Bronchial epithelial cell (primary cell): ENCODE measurements at places on chromosomes 7 and 10. TPM values are rescaled to one million over a fixed set of nuclear protein-coding genes. Genes with fewer than 3 reads are reported as not detected.

MMD2 gene
- not detected in 2 replicates for total RNA-seq

TMEM229A gene
- total RNA-seq = not detected in 2 replicates

TEX47 gene
- not detected in 2 replicates for total RNA-seq

MAGI2 gene
- 2.6 and 2.7 TPM in 2 replicates for total RNA-seq

HOXA9 gene
- total RNA-seq = not detected in 2 replicates

FAM25G gene
- total RNA-seq = 1.4 TPM in 1 of 2 replicates, not detected in the other

KCP gene
- total RNA-seq = 0.53 and 1.3 TPM in 2 replicates

RAB11FIP2 gene
- 8.3 and 12.6 TPM in 2 replicates for total RNA-seq

PAX4 gene
- not detected in 2 replicates for total RNA-seq

ANKRD61 gene
- 0.26 TPM in 1 of 2 replicates, not detected in the other for total RNA-seq

HMX2 gene
- total RNA-seq = not detected in 2 replicates

TAS2R4 gene
- 1.8 and 5.4 TPM in 2 replicates for total RNA-seq

GPRIN2 gene
- 0.53 and 3.2 TPM in 2 replicates for total RNA-seq

OR2A12 gene
- not detected in 2 replicates for total RNA-seq

ZNF273 gene
- 2.6 and 3.1 TPM in 2 replicates for total RNA-seq

NPSR1 gene
- total RNA-seq = not detected in 2 replicates

CTAGE6 gene
- total RNA-seq = 0.13 and 0.26 TPM in 2 replicates

NFE2L3 gene
- 5.8 and 6.4 TPM in 2 replicates for total RNA-seq

WIPF3 gene
- under 0.01 TPM in 2 replicates for total RNA-seq

PDZD7 gene
- total RNA-seq = 0.13 and 0.26 TPM in 2 replicates

TDRD1 gene
- total RNA-seq = 1.8 and 2.1 TPM in 2 replicates

GNGT1 gene
- total RNA-seq = not detected in 2 replicates

LRMDA gene
- total RNA-seq = 1.6 and 3.1 TPM in 2 replicates

PNPLA8 gene
- total RNA-seq = 26.3 and 36.6 TPM in 2 replicates

ANKRD30A gene
- total RNA-seq = not detected in 2 replicates

PLEKHS1 gene
- not detected in 2 replicates for total RNA-seq

NANOS1 gene
- total RNA-seq = 0.79 and 1.3 TPM in 2 replicates
